ENCODE measurements at places on chromosomes 3 and 15.

DNA sequence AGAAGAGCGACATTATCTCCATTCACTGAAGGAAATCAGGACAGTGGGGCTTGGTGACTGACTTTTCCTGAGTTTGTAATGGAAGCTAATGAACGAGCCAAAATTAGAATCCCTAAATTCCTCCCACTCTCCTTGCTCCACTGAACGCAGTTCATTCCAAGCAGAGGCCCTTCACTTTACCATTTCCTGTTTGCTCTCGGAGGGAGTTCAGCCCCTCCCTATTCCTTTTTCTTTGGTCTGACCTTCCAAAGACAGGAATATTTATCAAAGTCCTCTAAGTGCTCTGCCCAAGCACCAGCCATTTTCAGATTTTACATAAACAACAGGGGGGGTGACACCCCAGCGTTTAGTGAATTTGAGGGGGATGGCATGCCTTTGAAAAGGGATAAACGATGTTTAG is 24.0 kb upstream of the PTPRG start:
- DNase-seq: no peak

GRCh38 chr3:112755845-112756613 is 90.6 kb downstream of the CD200R1L start:
- DNase-seq: no peak

DNA sequence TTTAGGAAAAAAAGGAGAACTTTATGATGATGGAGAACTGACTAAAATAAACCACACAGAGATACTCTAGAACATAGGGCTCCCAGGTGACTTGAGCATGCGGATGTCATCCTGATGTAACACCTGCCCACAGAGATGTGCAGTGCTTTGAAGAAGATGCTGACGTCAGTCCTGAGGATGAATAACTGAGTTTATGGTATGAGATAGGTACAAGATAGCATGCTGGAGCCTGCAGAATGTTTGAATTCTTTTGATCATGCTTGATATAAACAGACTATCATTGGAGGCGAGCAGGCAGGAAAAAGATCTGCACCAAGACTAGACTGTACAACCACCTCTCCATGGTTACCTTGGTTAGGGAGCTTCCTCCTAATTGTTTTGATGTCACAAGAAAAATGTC is 12.4 kb downstream of the CCR4 start:
- no peak for DNase-seq

DNA sequence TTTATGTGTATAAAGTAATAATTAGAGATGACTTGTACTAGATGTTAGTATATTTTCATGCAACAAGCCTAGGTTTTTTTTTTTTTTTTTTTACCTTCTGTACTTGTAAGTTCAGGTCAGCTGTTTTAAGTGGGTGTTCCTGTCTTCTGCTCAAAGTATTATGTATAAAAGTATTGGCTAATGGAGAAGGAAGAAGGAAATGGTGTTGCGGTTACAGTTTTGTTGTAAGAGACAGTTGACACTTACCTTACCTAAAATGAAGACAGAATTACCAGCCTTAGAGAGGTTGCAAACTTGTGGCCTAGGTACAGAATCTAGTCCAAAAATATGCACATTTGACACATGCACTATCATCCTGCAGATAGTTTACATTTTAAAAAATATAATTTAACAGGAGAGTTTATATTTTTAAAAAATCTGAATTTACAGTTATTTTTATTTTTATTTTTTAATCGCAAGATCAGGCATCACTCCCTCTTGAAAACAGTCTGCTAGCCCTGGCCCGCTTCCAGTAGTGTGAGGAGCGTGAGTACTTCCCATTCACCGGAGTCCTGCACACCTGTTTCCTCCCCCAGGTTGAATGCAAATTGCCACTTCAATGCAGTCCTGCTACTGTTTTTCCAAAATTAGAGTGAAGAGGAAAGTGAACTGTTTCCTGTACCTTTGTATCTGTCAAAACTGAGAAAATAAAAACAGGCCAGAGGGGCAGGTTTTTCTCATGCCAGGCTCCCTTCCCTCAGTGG is 224.3 kb upstream of the SOX2 start:
- DNase-seq: peak; percentile 32

- DNase-seq: no peak
Measured at GRCh38 chr15:56929933-56930332, 11.5 kb downstream of the TCF12 start.

GRCh38 chr3:167958141-167958540 is 137.6 kb downstream of the GOLIM4 start:
- no peak for DNase-seq

DNA sequence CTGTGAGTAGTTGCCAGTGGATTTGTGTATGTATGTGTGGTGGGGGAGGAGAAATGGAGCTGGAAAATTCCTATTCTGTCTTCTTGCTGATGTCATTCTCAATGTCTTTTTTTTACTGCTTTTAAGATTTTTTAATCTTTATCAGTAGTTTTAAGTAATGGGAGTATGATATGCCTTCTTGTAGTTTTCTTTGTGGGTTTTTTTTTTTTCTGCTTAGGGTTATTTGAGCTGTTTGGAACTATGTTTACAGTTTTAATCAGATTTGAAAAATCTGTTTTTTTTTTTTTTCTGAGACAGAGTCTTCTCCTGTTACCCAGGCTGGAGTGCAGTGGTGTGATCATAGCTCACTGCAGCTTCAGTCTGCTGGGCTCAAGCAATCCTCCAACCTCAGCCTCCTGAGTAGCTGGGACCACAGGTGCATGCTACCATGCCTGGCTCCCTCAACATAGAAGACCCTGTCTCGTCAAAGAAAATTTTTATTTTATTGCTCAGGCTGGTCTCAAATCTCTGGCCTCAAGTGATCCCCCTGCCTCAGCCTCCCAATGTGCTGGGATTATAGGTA is 37.1 kb downstream of the RPL39L start:
- DNase-seq: no peak

DNA sequence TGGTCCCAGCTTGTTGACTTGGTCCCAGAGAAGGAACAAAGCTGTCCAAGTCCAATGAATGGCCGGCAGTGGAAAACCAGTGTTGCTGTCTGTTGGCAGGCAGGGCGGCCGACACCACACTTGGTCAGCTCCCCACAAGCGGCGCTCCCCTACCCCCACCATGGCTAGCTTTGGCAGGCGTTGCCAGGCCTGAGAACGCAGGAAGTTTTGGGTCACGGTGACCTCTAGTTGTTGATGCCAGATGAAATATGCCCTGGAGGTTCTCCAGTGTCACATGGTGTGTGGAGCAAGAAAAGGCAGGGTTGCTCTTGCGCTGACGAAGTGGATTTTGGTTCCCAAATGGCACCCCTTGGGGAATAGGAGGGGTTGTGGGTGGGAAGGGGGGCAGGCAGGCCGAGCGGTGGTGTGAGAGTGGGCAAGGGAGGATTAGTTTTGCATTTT is 72.7 kb upstream of the TPRG1 start:
- no peak for DNase-seq
